Aorta (tissue), 5 donors: ENCODE measurements at places on chromosomes 5 and 9. TPM values are rescaled to one million over a fixed set of nuclear protein-coding genes. Genes with fewer than 3 reads are reported as not detected.
A peak's percentile ranks its signal among the peaks of the same experiment; 100 is the strongest.

DNA sequence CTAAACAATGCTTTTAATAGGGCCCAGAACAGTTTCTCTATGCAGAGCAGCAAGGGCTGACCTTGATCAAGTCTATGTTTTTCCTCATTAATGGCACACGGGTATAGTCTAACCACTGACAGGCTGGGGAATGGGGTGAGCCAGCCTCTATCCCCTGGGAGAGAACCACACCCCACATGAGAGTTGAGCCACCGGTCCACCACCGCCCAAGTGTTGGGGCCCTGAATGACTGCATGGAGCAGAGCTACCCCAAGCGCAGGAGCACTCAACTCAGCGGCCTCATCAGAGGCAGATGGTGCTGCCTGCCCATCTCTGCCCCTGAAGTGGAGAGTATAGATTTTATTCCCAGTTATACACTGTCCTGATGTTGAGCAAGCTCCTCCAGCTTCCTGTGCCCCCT lies 247.9 kb upstream of the IRX1 start:
- no peak for DNase-seq

GRCh38 chr9:875119-875962 lies 33.8 kb downstream of the DMRT1 start:
- DNase-seq: no peak

- no peak for DNase-seq
Observed at GRCh38 chr9:129490583-129491486, 130.1 kb downstream of the C9orf50 start.

DNA sequence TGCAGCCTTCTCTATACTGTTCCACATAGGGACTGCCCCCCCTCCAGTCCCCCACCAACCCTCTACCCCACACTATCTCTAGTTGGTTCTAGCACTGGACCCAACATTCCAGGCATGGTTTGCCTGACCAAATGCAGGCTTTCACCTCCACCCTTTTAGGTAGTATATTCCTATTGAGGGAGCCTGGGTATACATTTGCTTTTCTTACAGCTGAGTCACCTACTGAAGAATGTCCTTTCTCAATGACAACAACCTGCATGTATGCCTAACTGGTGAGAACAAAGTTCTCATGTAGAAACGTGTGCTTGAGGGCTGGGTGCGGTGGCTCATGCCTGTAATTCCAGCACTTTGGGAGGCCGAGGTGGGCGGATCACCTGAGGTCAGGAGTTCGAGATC lies 8.2 kb downstream of the TNIP1 start:
- DNase-seq: no peak

The LRRTM2 gene
- total RNA-seq: 0.24 TPM

GRCh38 chr5:114360816-114361723 lies 800 bp upstream of the KCNN2 start:
- no peak for DNase-seq

DNA sequence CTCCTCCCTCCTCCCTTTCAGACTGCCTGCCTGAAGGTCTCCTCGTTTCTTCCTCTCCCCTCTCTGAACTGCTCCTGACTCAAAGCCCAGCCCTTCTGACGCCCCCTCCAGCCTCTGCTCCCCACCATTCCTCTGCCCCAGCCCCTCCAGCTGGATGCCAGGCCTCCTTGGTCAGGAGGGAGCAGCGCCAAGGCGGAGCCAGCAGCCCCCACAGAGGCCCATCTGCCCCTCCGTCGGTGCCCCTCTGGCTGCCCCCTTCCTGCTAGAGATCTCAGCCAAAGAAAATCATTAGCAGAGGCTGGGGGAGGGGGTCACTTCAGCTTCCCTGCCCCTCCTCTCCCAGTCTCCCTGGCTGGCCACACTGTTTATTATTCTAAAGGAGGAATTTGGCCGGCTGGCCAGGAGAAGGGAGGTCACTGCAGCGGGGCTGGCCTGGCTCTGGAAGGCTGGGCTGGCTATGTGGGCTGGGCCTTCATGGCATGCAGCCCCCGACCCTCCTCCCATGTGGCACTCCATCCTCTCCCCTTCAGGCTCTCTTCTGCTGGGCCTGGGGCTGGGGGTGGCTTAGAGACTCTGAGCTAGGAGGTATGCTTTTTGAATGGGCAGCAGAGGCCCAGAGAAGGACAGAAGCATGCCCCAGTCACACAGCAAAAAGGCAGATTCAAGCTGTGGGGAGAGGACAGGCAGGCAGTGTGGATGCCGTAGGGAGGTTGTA lies 16.9 kb downstream of the PDGFRB start:
- peak; percentile 90 for DNase-seq
